ENCODE measurements at places on chromosomes 6 and 20.
A peak's percentile ranks its signal among the peaks of the same experiment; 100 is the strongest.

DNA sequence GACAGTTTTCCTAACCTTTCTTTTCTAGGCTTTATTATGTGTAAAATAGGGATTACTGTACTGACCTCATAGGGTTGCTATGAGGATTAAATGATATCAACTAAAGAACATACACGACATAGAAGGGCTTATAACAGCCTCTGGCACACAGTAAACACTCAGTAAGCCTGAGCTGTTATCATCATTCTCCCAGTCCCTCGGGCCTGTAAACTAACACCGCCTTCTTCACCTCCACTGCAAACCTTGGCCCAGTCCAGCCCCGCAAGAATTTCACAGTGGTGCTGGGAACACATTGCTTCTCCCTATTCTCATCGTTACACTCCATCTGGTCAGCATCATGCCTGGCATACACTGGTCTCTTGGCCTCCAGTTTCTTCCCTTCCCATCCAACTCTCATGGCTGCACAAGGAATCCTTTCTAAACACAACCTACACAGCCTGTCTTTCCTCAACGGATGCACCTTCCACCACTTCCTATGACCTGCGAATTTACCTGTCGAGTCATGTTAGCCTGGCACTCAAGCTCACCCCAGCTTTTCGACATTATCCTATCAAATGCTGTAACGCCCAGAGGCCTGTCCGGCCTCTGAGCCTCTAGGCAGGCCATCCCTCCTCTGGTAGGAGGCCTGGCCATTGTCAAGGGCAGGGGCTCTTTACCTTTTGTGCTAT lies 92.1 kb downstream of the FYN start:
- DNase-seq = no peak

GRCh38 chr6:34560366-34561226 lies 4.5 kb upstream of the SPDEF start:
- no peak for DNase-seq

DNA sequence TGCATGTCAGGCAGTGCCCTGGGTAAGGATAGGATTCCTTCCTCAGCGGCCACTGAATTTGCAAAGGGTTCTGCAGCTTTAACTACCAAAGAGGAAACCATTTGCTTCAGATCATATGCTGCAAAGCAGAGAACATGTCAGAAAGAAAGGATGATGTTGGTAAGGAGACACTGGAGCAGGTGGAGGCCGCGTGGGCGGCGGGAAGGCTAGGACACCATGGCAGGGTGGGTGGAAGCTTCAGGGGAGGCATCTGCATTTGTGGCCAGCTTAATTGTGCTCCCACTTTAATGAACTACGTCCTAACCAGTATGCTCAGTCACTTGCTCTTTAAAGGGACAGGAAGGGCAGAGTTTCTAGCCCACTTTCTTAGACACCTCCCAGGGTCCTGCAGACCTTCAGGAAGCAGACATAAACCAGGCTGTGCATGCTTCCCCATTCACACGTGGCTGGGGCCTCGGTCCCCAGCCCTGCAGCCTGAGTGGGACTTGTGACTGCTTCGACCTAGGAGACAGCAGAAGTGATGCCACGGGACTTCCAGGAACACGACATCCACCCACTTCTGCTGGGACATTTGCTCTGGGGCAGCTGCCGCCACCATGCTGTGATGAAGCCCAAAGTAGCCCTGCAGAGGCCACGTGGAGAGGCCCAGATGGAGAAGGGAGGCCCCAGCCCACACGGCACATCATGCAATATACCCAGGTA lies 76.1 kb downstream of the GINS1 start:
- no peak for DNase-seq

GRCh38 chr20:49490689-49491088 lies 8.2 kb upstream of the KCNB1 start:
- no peak for DNase-seq

DNA sequence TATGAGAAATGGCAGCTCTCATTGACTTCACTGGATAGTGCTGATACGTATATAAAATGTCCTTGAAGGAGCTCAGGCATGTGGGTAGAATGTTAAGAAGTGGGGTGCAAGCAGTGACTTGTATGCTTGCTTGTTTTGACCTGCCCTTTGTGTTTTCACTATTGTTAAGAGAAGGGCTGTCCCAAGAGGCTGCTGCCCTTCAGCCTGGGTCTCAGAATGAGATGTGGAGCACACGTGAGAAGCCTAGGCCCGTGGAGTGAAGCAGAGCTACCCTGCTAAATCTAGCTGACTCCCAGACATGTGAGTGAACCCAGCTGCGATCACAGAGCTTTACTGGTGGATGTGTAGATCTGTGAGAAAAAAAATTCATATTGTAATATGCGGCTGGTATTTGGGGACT lies 305.3 kb upstream of the RGS17 start:
- no peak for DNase-seq

GRCh38 chr20:39397646-39398045 lies 435.5 kb downstream of the DHX35 start:
- no peak for DNase-seq

- no peak for DNase-seq
These were observed 98.1 kb upstream of the KCNK16 start for GRCh38 chr6:39420300-39421265.

DNA sequence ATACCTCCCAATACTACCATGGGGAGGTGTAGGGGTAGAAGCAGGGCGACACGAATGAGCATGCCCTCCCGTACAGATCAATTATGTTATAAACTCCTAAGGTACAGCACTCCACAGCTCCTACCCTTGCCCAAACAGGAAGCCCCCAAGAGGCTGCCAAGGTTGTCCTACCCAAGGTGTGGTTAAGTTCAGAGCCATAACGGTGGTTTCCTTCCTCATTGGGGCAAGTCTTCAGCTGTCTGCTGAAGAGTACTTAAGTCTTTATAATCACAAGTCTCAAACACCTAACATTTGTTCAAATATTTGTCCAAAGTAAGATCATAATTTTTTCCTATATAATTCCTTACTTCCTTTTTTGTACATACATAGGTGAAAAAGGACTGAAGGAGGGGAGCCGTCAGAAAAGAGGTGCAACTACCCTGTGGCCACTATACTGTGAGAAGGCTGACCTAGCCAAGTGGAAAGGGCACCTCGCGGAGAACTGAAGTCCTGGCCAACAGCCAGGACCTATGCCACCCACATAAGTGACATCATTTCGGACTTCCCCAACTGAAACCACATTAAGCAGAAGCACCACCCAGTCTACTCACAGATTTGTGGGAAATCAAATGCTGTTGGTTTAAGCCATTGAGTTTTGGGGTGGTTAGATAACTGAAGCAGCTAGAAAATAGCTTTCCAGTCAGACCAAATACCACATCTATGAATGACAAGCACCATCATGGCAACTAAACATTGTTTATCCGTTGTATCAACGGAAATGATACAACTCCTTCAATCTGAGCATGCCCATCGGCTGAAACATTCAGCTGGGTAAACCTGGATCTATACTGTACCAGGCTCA lies 2.9 kb upstream of the RAB22A start:
- DNase-seq = no peak

GRCh38 chr20:45564760-45565276 lies 14.3 kb downstream of the WFDC8 start:
- no peak for DNase-seq

DNA sequence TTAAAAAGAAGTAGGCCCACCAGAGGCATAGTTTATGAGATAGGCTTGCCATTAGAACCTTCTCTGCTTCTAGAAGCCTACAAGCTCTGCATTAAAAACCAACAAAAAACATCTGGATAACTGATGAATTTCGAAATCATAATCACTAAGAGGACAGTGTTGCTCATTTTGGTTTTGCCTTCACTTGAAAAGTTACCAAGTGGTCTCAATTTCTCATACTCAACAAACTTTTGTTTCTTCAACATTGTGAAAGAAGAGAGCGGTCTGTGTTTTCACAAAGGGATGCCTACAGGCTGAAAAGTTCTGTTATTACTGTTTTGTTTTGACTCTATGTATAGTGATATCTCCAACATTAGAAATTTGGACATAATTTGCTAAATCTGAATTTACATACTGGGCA lies 98.9 kb downstream of the PDSS2 start:
- no peak for DNase-seq

GRCh38 chr6:82767037-82767436 lies 298.6 kb downstream of the UBE3D start:
- DNase-seq = no peak

DNA sequence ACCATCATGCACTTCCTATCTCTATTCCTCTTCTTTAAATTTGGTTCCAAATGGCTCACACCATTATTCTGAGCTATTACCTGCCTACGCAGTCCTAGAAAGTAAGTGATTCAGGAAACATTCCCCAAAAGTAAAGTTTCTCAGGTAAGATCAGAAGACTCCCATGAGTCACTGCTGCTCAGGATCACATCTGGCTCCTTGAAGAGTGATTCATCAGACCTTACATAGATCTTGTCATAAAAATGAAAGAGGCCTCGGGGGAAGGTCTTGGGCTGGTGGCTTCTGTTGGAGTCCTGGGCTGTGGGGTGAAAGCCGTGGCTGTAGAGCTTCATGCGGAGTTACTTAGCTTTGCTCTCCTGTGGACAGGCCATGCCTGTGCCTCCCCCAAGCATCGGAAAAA lies 35.9 kb downstream of the PLG start:
- DNase-seq = no peak

GRCh38 chr20:18719426-18719825 lies 94.2 kb upstream of the SCP2D1 start:
- no peak for DNase-seq

DNA sequence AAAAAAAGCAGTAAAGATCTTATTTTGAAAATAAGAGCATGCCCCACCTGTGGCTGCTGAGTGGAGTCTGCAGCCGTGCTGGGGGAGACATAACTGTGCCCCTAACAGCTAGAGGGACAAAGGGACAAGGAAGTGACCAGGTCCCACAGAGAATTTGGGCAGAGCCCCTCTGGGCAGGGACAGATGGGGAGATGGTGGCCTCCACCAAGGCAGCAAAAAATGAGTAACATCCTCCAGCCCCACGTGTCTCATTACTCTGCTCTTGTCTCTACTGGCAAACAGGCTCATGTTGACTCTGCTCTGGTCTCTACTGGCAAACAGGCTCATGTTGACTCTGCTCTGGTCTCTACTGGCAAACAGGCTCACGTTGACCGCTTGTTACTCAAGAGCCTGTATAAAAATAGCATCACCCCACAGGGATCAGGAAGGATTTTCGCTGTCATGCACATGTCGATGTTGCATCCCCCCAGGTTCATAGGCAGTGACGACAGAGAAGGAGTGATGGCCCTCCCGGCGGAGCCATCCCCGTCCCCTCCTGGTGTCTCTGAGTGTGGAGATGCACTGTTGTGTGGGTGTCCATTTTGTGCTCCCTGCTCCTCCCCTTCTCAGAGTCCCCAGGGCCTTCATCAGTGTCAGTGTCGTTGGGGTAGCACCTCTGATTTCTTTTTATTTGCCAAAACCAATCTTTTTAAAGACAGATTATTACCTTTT lies 17.3 kb upstream of the PCMTD2 start:
- no peak for DNase-seq

- DNase-seq = peak; percentile 69
These were observed 171.1 kb downstream of the MCHR2 start for GRCh38 chr6:99822741-99823512.

DNA sequence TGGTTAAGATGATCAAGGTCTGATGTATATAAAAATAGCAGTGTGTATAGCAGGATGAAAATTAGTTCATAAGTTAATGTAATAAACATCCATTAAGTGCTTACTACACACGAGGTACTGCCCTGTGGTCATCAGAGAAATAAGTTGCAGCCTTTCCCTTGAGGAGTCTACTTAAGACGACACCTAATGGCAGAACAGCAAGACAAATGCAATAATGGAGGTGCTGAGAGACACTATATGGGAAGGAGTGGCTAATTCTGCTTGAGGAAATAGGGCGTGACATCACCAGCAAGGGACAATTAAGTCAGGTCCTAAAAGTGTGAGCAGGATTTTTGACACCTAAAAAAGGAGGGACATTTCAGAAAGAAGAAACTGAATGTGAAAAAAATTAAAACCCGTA lies 75.2 kb downstream of the BACH2 start:
- no peak for DNase-seq

GRCh38 chr6:27771235-27771634 lies 141.0 kb downstream of the OR2B2 start:
- DNase-seq = no peak

GRCh38 chr6:130417951-130418350 lies 52.1 kb downstream of the TMEM200A start:
- no peak for DNase-seq

DNA sequence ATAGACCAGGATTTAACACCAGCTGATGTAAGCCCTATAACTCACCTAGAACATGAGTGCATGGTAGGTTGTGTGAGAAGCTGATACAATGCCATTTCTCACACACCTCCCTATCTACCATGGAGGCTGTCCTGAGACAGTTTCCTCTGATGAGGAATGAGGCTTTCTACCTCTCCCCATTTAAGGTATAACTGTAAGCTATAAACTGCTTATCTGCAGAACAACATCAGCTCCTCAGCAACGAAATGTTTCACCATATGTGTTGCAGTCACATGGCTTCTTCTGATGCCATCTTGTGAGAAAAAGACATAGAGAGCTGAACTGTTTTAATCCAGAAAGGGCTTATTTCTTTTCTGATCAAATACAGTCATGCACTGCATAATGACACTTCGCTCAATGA lies 20.7 kb downstream of the ZKSCAN3 start:
- no peak for DNase-seq

GRCh38 chr6:51818520-51819022 lies 268.8 kb downstream of the PKHD1 start:
- no peak for DNase-seq

DNA sequence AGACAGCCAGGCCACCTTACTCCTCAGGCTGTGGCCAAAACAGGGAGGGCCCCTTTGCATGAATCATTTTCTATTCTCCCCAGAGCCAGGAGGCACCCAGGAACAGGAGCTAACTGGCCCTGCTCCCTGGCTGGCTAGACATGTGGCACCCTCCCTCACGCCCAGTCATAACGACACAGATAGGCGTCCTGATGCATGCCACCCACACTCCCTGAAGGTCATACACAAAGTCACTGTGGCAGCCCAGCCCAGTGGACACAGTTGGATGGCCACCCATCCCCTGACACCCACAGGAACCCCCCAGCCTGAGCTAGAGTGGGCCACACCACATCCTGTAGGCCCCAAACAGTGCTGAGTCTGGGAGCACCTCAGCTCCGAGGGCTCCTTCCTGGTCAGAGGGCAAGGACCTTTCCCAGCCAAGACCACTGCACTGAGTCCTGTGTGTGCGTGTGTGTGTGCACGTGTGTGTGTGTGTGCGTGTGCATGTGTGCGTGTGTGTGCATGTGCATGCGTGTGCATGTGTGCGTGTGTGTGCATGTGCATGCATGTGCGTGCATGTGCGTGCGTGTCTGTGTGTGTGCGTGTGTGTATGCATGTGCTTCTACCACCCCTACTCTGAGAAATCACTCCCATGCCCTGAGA lies 21.6 kb downstream of the TFEB start:
- DNase-seq = no peak

GRCh38 chr6:17349427-17349826 lies 44.0 kb upstream of the CAP2 start:
- no peak for DNase-seq

DNA sequence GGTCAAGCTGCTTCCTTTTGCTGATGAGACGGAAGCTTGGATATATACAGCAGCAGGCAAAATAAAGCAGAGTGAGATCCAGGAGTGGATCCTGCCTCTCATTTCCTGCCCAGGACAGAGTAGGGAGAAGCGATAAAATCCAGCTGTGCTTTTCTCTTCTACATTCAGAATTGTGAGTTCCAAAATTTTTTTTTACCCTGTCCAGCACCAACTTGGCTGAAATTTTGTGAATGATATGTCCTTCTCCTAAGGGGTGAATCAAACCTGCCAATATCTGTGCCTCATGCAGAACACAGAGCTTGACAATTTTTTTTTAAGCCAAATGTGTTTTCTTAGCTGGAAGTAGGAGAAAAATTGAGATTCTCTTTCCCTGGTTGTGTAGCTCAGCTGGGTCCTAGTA lies 235.6 kb upstream of the CHD6 start:
- DNase-seq = no peak

GRCh38 chr6:136134751-136135150 lies 115.4 kb downstream of the MTFR2 start:
- DNase-seq = no peak
